T follicular helper cell (primary cell): ENCODE measurements at places on chromosomes 13 and 19.

DNA sequence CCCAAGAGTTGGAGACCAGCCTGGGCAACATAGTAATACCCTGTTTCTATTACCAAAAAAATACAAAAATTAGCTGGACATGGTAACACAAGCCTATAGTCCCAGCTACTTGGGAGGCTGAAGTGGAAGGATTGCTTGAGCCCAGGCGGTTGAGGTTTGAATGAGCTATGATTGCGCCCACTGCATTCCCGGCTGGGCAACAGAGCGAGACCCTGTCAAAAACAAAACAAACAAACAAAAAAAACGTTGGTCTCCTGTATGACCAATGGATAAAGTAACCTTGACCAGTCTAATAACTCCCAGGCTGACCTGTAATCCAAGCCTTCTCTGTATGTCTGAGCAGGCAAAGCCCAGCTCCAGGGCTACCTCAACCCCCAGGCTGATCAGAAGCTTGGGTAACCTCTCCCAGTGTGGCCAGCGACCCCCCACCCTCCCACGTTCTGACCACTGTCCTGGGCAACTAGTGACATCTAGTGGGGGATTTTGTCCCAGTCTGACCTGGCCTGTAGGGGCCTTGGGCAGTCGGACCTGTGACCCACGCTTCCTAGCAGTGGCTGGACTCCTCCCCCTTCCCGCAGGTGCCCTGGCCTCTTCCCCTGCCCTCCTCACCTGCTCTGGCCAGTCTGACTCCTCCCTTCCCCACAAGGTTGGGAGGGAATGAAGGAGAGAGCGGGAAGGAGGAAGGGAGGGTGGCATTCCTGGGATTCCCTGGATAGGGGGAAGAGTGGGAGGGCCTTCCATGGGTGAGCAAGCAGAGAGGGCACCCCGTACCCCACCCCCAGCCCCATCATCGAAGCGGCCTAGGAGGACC lies 1.0 kb upstream of the BCAM start:
- DNase-seq, result no peak

- no peak for DNase-seq
These were observed 41.1 kb downstream of the TMTC4 start for GRCh38 chr13:100633461-100633860.

GRCh38 chr19:1206864-1207450 lies 1.4 kb downstream of the STK11 start:
- DNase-seq, result no peak

- DNase-seq, result no peak
These were observed 13.5 kb upstream of the PRR19 start for GRCh38 chr19:42288387-42288786.

GRCh38 chr13:30792285-30793000 lies 57.1 kb downstream of the ALOX5AP start:
- no peak for DNase-seq

DNA sequence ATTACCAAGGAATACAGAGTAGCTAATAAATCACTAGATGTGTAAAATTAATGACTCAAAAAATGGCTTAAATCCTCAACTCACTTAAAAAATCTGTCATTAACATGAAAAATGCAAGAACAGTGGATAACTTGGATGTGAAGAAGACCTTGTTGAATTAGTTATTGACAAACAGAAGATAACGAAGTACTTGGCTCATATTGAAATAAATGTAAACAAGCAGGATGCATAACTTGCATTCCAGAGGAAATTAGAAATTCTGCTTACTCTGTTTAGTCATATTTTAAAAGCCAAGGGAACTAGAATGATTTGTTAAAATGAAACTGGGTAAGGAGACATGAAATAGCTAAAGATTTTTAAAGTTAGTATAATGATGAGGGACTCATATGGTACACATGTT lies 1812.2 kb downstream of the PCDH9 start:
- DNase-seq, result no peak

DNA sequence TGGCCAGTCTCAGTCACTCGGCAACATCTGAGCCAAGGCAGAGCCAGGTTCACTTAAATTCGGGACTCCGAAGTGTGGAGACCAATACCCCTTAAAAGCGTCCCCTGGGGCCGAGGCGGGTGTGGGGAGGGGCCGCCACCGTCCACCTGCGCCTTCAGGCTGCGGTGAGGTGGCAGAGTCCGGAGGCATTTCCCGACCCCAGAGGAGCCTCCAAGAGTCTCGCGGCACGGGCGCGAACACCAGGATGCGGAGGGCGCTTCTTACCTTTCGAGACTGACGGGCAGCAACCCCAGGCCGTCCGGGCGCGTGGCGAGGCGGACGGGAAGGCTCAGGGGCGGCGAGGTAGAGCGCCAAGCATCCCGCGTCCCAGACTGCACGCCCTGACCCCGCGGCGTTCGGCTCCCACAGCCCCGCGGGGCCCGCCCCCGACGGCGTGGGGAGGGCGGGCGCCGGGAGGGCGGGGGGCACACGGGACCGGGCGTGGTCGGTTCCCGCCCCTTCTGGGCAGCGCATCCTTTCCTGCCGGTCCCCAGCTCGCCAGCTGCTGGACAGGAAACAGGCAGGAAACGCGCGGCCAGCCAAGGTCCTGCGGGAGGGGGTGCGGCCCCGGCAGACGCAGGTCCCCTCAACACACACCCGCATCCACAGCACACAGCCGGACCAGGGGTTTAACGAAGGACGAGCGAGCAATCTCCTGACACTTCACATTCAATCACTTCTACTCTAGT lies at the start of gene THSD1:
Gene THSD1 (minus strand): TSS at position 406 of the 728 bp plus-strand sequence. CDS start 3,572 bp downstream, outside the sequence.
- no peak for DNase-seq

DNA sequence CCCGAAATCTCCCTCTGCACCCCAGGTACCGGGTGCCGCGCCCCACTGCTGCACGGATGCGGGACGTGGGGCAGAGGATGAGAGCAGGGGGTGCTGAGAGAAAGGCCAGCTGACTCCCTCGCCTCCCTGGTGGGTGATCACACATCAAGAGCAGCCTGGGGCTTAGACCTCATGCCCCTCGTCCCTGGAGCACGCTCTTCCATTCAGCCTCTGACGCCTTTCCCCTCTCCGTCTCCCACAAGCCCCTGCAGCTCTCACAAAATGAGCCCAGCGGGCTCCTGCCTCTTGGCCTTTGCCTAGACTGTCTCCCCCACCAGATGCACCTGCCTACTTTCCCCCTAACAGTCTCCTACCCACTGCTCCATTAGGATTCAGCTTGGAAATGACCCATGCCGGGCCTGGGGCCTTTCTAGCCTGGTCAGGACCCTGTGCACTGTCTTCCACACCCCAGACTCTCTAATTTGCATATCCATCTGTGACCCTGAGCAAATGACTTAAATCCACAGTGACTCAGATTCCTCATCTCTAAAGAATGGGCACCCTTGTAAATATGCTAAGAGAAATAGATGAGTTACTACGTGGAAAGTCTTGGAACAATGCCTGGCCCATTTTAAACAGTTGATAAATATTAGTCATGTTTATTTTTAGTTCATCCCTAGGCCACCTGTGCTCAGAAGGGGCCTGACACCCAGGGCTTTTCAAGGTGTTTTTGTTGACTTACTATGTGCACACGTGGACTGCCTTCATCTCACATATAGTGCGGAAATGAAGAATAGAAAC lies 582 bp upstream of the PTPRH start:
- DNase-seq, result no peak

- no peak for DNase-seq
These were observed 319.2 kb upstream of the PCDH9 start for GRCh38 chr13:67549331-67549730.

GRCh38 chr13:102680842-102681740 lies 13.8 kb downstream of the METTL21C start:
- DNase-seq, result no peak

DNA sequence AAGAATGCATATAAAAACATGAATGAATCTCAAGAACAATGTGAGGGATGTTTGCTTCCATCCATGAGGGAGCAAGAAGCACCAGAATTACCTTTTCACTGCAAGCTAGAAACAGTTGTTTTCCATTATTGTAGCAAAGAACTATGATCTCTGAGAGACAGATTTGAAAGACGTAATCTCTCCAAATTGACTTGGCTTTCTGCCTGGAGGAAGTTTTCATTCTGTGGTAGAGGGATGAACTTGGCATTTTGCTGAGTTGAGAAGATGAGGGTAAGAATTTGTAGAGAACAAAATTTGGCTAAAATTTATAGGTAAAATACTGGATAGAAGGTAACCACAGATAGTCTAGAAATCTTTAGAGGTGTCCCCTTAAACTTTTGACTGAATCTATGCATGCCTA lies 496.8 kb downstream of the TDRD3 start:
- no peak for DNase-seq

GRCh38 chr13:60035874-60036273 lies 127.9 kb downstream of the DIAPH3 start:
- DNase-seq, result no peak

DNA sequence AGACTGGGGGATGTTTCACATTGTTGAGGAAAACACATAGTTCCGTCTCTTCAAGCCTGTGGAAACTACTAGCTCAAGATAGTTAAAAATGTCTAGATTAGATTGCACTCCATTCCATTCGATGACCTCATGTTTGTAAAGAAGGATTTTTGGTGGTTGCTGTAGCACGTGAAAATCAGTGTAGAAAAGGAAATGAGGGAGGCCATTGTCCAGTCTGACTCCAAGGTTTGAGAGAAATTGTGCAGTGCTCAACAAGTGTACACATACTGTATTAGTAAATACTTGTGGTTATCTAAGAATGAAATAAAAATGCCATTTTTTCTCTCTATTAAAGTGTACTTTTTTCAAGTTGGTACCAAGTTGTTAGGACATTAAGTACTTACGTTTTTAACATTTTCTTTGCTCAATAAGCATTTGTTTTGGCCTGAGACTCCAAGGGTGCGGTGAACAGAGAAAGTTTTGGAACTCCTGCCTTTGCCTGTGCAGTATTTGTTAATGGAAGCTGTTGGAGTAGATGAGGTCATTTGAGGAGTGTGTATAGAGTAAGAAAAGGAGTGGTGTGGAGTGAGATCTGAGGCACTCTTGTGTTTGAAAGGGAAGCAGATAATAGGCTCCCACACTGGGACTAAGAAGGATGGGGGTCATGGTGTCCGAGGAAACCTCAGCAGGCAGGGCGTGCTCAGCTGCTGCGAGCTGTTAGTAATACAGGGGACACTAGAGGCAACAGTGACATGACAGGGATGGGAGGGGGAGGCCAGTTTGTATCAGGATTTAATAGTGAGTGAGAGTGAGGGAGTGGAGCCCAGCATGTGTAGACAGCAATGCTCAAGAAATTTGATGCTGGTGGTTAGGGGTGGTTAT lies 4.4 kb downstream of the WASF3 start:
- no peak for DNase-seq

GRCh38 chr19:51887522-51888498 lies at the start of gene ZNF577:
TSS of gene ZNF577 (minus strand) at chr19:51887951. CDS start at chr19:51880382, 7,569 bp downstream.
- DNase-seq, result peak; percentile 60

DNA sequence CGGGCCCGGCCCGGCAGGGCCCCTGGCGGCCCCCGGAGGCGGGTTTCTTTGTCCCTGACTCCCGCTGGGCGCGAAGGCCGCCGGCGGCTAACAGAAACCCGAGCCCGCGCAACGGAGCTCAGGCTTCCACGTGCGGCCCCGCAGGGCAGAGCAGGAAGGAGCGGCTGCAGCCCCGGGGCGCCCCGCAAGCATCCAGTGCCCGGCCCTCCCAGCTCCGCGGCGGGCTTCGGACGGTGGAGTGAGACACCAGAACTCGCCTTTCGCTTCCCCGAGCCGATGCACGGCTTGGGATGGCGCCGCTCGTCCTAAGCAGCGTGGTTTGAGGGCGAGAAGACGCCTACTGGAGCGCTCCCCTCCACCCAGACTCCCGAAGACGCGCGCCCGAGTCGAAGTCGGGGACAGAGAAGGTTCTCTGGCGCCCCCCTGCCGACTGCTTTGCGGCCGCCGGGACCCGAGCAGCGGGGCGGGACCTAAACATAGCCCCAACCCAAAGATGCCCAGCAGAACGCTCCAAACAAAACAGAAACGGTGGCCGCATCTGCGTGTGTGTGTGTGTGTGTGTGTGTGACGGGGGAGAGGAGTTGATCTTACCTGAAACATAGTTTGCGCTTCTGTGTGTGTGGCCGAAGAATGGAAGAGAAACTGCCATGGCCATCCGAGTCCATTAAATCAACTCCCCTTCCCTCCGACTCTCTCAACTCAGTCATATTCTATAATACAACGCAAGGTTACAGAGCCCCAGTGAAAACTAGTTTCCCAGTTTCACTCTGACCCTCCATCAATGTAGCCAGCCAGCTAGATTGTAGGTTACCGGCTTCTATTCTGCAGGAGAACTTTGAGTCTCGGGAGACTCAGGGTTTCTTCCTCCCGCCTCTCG lies 629 bp upstream of the FGF9 start:
- DNase-seq, result peak; percentile 39

DNA sequence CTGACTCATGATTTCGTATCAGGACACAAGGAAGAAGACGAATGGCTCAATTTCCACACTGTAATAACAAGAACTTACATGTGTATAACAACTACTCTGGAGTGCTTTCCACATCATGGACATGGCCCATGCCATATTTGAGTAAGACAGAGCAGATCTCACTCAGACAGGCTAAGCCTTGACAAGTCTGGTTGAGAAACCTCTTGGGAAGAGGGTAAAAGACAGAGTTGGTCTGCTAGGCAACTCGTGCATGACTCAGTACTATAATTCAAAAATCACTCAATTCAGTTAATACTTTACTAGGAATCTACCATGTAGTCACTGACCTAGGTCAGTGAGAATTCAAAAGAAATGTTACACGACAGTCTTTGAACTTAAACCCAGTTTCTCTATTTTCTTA lies 5.7 kb upstream of the THSD1 start:
- DNase-seq, result no peak
